ENCODE measurements at places on chromosomes 5 and 9.

DNA sequence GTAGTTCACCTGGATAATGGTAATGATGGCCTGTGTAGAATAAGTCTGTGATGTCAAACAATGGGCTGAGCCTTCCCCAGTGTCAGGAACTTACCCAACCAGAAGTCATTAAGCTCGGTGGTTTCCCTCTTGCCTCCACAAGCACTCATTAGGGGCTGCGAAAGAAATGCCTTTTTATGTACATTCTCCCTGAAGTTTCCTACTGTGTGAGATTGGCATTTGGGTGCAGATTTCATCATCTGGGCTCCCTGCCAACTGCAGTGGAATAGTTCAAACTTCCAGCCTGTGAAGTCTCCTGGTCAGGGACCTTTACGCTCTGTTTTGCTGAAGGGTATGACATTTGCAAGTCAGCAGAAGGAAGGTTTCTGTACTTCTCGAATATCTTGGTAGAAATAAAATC lies 41.6 kb upstream of the TMEM215 start:
- DNase-seq, result no peak

GRCh38 chr5:1316588-1317340 lies 21.9 kb upstream of the TERT start:
- no peak for DNase-seq

DNA sequence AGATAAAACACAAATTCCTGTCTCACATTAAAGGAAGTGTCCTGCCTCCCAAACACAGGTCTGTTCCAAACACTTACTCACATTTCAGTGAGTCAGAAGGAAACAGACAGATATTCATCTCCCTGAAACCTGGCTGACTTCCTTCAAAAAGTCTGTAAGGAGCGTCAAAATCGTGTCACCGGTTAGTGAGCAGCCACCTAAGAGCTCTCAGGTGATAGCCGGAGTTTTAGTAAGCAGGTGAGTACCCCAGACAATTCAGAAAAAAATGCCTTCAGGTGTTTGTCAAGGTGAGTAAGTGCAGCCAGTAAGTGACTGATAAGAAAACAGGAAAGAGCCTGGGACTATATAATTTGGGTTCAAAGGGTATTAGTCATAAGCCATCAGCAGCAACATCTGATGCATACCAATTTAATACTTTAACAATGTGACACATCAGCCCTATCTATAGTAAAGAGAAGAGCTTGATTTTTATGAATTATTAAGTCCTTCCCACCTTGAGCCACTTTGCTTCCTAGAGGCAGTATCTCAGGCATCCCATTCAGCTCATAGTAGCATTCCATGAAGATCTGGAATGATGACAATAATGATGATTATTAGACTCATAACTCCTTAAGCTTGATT lies 1.3 kb upstream of the ITGA2 start:
- DNase-seq, result no peak

DNA sequence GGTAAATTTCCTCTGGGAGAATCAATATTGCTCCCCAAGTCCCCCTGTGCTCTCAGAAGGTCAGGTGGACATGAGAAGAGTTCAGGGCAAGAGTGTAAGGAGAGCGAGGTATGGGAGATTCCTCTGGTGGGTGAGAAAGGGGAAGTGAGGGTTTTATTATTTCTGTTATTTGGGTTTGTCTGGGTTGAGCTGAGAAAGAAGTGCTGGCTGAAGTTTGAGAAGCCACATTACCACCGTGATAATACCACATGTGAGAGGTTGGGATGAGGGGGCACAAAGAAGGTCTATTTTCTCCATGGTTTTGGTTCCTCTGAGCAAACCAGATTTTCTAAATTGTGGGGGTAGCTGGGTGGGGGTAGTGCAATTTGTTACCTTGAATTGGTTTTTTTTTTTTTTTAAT lies 350.4 kb downstream of the OSTF1 start:
- DNase-seq, result no peak

GRCh38 chr9:28059192-28059591 lies 485.9 kb upstream of the C9orf72 start:
- DNase-seq, result no peak

- no peak for DNase-seq
Measured at GRCh38 chr5:6084376-6084775, 294.0 kb downstream of the MED10 start.

- DNase-seq, result peak; percentile 51
Measured at GRCh38 chr9:121059998-121060636, 10.0 kb upstream of the C5 start.

GRCh38 chr5:79357398-79357797 lies 121.5 kb downstream of the JMY start:
- no peak for DNase-seq

- DNase-seq, result no peak
Measured at GRCh38 chr5:66213533-66213932, 69.4 kb downstream of the SREK1 start.

DNA sequence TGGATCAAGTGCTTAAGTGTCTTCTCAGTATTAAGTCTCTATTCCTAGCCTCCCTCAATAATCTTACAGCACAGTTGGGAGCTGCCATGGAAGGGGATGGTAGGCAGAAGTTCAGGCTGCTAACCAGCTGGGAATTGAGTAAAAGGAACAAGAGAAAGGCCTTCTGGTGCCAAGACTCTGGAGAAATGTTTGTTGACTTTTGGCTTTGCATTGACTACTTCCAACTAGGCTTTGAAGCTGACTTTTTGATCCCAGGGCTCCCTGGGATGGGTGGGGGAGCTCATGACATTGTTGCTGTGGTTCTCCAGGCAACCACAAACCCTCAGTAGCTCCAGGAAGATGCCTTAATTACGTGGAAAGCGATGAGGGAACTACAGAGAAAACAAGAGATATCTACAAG lies 85.2 kb upstream of the HTR4 start:
- DNase-seq, result no peak

DNA sequence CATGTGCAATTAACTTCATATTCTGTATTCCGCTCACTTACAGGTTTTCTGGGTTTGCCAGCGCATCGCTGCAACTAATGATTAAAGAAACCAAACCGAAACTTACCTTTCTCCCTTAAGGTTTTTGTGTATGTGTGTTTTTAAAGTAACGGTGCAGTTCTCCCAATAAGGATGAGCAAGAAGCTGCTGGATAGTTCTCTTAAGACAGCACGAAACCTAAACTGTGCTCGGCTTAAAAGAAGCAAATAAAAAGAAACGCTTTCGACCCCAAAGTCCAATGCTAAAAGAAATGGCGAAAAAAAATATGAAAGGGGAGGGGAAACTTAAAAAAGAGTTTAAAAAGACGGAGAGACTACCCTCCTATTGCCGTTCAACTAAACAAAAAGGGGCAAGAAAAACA lies 340 bp downstream of the ELAVL2 start:
- DNase-seq, result no peak

DNA sequence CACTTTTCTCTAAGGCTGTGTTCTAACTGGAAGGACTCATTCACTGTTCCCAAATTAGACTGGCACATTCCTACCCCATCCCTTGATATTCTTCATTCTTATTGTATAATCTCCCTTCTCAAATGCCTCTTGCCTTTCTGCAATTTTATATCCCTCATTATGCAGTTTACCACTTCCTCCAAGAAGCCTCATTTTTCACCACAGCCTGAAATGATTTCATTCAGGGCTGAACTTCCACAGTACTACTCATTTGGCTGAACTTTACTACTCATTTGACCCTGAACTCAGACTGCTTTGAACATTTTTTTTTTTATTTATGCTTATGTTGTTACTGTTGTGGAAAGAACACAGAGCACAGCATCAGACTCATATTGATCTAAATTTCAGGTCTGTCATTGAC lies 32.7 kb downstream of the GRIA1 start:
- no peak for DNase-seq

DNA sequence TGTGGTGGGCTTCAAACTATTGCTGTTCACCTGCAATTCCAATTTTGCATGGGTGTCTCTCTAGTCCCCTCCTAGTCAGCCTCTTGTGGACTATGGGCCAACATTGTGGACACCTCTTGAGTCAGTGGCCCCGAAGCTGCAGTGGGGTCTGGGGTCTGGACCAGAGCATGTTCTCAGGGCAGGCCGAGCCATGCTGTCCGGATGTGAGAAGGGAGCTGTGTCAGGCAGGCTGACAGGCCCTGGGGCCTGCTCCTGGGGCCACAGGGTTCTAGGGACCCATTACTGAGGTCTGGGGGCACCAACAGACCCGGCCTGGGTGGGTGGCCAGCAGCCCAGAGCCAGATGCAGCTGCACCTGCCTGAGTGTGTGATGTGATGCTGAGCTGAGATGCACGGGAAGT lies 16.5 kb upstream of the IRX4 start:
- DNase-seq, result no peak

- no peak for DNase-seq
Measured at GRCh38 chr9:126805554-126806262, 868 bp downstream of the ZBTB43 start.

DNA sequence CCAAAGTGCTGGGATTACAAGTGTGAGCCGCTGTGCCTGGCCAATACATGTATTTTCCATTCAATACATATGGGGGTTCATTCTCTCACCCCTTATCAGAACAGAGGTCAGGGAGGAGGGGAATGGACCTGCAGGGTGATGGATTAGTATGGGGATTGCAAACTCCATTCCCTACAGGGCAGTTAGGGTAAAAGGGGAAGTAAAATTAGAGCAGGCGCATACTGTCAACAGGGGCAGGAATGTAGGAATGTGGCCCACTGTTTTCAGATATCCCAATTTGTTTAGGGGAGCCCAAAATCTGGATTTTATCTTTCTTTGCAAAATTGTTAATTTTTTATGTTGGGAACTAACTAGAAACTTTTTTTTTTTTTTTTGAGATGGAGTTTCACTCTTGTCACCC lies 46.4 kb upstream of the SLC44A1 start:
- DNase-seq, result no peak

DNA sequence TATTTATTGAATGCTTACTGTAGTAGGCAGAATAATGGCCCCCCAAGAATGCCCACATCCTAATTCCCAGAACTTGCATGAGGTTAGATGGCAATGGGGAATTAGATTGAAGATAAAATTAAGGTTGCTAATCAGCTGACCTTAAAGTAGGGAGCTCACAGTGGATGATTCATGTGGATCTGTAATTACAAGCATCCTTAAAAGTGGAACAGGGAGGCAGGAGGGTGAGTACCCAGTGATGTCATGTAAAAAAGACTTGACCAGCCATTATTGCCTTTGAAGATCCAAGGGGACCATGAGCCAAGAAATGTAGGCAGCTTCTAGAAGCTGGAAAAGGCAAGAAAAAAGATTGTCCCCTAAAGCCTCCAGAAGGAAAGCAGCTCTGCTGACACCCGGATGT lies 71.4 kb downstream of the GABBR2 start:
- no peak for DNase-seq

GRCh38 chr5:179169836-179170235 lies 109.7 kb downstream of the ZNF354C start:
- DNase-seq, result no peak

- DNase-seq, result no peak
Measured at GRCh38 chr5:173832386-173832785, 55.8 kb upstream of the CPEB4 start.

GRCh38 chr9:124939944-124940343 lies 939 bp downstream of the GOLGA1 start:
- no peak for DNase-seq

GRCh38 chr5:158868546-158868945 lies 231.2 kb downstream of the EBF1 start:
- no peak for DNase-seq

DNA sequence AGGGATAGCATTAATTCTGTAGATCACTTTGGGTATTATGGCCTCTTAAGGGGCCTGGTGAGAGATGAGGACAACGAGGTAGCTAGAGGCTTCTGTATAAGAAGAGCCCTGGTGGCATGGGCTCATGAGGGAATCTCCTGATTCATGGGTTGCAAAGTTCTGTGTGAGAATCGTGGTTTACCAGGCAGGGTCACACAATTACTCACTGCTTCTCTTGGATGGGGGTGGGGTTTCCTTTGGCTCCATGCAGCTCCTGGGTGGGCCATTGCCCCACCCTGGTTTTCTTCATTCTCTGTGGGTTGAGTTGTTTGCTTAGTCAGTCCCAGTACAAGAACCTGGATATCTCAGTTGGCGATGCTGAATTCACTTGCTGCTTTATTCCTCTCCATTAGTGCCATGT lies 30.9 kb upstream of the TNFSF15 start:
- DNase-seq, result no peak

DNA sequence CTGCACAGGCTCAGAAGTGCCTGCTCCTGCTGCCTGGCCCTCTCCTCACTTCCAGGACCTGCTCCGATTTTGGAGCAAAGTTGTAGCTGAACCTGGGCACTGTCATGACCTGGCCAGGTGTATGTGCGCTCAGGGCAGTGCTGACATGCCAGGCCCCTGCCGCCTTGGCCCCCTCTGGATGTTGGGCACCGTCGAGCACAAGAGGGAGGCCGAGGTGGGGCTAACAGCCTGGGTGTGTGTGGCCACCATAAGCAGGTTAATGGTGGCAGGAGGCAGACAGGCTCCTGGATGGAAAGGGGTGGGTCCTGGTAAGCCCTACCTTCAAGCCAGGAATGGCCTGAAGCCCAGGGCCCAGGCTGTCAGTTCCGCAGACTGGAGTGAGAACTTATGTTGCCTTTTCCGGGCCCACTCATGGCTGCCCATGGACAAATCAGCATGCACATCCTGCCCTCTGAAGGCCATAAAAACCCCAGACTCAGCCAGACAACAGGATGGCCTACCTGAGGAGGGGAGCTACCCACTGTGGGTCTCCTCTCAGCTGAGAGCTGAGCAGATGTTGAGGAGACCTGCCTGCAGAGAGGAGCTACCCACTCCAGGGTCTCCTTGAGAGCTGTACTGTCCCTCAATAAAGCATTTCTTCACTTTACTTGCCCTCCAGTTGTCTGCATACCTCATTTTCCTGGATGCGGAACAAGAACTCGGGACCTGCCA lies 66.2 kb downstream of the NACC2 start:
- DNase-seq, result no peak

- DNase-seq, result no peak
Measured at GRCh38 chr5:42598311-42598710, 158.3 kb upstream of the CCDC152 start.

DNA sequence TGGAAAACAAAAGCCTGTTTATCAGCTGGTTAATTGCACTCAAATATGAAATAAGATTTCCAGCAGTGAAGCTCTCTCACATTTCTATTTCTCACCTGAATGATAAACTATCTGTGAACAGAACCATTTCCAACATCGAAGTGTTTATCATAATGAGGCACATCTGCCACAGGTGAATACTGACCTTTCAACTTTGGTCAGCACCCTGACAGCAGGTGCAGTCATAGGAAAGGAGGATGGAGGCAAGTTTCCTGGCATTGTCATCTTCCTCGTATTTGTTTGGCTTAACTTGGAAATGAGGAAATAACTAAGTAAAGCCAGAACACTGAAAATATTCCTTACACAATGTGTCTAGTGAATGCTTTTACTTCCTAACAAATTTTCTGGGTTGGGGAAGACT lies 716.4 kb downstream of the NR2F1-AS1 start:
- no peak for DNase-seq

Data from endothelial cell (in vitro differentiated cells).